D341Med (cell line): ENCODE measurements at places on chromosomes 3 and 15.

DNA sequence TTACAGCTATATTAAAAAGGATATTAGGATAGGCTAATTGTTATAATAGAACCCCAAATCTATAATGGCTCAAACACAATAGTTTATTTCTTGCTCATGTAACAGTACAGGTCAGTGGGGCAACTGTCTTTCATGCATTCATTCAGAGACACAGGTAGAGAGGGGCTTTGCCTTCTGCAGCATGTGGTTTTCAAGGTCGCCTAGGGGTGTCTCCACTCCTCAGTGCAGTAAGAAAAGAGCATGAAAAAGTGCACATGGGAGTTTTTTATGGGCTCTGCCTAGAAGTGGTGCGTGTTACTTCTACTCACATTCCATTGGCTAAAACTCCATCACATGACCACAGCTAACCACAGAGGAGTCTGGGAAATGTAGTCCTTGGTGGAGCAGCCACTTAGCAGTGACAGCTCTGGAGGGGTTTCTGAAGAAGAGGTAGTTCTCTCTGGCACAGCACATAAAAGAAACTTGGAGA is 1.8 kb downstream of the ZBTB38 start:
- peak; percentile 70 for DNase-seq

DNA sequence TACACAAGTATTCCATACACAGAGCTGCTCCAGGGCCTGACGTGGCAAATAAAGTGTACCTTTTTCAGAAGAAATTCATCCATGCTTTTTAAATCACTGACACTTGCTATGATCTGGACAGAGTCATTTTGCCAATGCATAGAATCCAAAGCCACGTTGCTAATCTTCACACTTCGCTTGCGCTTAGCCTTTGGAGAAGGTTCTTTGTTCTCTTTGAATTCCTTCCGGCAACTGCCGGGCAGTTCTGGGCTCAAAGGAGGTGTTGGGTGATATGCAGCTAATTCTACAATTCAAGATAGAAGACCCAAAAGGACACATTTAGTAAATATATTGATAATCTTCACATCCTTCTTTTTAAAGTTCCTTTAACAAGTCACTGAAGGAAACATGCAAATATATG is 69.9 kb downstream of the NR2E3 start:
- DNase-seq = no peak

- no peak for DNase-seq
Measured at GRCh38 chr3:50606596-50606995, 5.0 kb downstream of the CISH start.

DNA sequence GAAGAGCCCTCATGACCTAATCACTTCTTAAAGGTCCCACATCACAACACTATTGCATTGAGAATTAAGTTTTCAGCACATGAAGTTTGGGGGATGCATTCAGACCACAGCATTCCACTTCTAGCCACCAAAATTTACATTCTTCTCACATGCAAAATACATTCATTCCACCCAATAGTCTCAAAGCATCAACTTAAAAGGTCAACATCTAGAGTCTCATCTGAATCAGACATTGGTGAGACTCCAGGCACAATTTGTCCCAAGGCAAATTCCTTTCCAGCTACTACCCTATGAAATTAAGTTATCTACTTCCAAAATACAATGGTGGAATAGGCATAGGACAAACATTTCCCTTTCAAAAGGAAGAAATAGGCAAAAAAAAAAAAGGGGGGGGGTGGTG is 64.9 kb downstream of the PLSCR2 start:
- no peak for DNase-seq

DNA sequence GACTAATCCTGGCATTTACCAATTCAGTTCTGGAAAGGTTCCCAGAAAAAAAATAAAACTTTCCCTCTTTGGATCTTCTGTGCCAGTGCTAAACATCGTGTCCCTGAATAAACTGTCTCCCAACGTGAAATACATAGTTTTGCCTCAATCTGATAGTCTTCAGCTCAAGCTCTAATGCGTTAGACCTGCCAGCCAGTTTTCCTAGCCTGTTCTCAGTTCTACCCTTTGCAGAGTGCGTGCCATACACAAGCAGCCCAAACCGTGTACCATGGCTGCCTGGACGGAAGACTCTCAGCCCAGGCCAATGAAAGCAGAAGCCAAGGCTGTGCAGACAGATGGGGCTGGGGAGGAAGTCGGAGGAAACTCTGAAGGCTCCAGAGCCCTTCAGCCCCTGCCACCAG is 11.4 kb upstream of the OCA2 start:
- DNase-seq = peak; percentile 82

DNA sequence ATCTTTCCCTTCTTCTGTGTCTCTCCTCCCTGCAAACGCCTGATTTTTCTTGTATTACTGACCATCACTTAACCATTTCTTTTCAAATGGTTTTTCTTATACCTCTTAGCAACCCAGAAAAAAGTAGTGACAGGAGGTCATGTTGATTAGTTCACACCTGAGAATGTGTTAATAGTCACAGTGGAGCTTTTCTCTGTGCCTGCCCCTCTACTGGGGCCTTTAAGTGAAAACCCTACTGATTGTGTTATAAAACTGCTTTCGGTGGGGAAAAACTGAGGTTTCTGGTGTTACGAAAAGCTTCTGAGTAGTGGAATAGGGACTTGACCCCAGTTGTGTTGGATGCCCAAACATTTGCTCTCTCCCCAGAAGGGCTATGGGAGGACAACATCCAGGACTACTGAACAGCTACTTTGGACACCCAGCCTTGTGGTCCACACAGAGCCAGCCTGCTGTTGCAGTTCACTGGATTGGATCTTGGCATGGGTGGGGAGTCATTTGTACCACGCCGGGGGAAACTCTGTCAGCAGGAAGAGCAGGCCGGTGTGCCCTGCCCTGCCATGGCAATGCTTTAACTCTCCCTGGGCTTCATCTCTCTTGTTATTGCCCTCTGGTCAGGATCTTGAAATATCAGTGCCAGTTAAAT is 10.3 kb downstream of the GPR87 start:
- no peak for DNase-seq

DNA sequence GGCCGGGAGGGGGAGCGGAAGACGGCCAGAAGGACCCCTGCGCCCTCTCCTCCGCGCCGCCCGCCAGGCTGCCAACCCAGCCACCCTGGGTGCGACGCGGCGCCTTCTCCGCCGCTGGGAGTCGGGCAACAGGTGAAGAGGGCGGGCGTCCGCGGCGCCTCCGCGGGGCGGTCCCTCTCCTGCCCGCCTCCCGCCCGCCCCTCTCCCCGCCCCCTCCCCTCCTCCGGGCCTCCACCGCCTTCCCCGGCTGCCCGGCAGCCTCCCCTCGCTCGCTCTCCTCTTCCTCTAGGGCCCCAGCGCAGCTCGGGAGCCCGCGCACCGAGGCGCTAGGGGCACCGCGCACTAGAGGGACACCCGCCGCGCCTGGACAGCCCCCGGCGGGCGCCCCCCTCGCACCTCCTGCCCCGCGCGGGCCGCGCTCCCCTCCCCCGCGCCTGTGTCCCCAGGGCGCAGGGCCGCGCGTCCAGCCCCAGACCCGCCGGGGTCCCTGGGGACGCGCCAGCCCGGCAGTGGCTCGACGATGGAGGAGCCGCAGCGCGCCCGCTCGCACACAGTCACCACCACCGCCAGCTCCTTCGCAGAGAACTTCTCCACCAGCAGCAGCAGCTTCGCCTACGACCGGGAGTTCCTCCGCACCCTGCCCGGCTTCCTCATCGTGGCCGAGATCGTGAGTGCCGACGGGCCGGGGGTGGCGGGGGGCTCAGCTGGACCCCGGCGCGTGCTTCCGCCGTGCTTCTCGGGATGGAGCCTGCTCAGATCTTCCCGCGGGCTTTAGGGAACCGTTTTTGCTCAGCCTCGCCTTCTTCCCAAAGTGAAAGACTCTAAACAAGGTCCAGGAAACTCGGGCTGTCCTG is at the start of gene CMTM8:
TSS of gene CMTM8 (plus strand) at position 228 of the 854 bp plus-strand sequence. CDS start at position 521, 293 bp downstream.
- peak; percentile 94 for DNase-seq

- DNase-seq = no peak
Measured at GRCh38 chr3:174949523-174949922, 90.4 kb downstream of the NAALADL2 start.

DNA sequence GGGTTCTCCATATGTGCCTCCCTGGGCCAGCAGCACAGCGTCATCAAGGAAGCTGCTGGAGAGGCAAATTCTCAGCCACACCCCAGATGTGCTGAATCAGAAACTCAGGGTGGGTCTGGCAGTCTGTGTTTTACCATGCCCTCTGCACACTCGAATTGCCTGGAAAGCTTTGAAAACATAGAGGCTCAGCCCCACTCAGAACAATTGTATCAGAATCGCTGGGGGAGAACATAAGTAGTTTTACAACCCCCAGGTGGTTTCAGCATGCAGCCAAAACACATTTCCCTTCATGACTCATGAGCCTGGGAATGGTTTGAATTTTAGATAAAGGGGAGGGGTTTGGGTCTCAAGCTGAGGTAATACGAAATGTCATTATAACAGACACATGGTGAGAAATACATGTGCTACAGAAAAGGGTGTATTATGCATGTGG is 9.6 kb downstream of the TGM4 start:
- DNase-seq = no peak

GRCh38 chr3:169558371-169558770 is 105.1 kb downstream of the MECOM start:
- DNase-seq = no peak

- DNase-seq = no peak
Measured at GRCh38 chr15:76791511-76791910, 113.6 kb downstream of the SCAPER start.

DNA sequence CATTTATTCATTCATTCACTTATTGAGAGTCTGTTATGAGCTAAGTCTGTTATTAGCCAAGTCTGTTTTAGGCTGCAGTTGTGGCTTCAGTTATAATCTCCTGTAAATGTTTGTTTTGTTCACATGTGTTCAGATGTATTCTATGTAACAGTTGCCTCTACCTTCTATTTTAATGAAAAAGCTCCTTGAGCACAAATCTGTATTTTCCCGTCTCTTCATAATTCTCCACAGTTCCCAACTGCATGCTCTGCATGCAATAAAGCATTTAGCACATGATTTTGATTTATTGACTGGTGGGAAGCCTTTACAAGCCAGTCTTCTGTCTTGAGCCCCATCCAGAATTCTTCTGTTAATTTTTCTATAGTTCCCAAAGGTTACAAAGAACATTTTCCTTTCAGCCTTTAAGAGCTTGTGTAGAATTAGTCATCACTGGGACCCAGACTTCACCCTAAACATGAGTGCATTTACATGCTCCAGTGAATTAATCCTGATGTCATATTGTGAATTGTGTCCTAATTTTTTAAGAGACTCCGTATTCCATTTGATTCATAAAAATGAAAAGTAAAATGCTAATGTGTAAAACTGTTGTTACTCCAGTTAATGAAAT is 122.3 kb upstream of the NR2E3 start:
- DNase-seq = no peak

DNA sequence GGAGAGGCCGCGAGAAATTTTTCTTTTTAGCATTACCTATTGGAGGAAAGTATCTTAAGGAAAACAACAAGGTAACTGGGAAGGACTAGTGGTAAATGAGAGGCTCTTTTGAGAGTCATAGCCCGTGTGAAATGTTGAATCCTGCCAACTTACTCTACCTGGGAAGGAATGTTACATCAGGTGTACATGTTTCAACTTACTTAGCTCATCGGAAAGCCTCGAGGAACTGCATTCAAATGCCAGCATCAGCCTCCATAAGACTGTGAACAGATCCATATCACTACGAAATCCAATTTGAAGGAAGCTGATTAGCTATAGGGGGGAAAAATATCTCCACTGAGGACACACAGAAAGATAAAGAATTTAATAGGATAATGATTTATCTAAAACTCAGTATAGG is 72.3 kb upstream of the PDZRN3 start:
- DNase-seq = no peak

GRCh38 chr15:73325191-73325861 is 43.4 kb downstream of the HCN4 start:
- DNase-seq = peak; percentile 68

DNA sequence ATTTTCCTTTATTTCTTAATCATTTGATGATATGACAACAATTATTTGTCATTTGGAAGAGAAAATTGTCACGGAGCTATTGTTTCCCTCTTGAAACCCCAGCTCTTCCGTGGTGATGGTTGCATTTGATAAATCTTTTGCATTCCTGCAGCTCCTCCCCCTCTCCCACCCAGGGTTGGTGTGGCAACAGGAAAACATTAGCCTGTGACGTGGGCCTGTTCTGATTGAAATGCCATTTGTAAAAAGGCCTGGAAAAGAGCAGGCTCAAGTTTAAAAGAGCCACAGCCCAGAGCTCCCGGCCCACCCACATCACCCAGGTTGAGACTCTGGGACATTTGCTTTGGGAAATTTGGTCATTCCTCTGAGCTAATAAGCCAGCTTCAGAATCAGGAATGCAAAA is 282.5 kb downstream of the RPLP1 start:
- no peak for DNase-seq

DNA sequence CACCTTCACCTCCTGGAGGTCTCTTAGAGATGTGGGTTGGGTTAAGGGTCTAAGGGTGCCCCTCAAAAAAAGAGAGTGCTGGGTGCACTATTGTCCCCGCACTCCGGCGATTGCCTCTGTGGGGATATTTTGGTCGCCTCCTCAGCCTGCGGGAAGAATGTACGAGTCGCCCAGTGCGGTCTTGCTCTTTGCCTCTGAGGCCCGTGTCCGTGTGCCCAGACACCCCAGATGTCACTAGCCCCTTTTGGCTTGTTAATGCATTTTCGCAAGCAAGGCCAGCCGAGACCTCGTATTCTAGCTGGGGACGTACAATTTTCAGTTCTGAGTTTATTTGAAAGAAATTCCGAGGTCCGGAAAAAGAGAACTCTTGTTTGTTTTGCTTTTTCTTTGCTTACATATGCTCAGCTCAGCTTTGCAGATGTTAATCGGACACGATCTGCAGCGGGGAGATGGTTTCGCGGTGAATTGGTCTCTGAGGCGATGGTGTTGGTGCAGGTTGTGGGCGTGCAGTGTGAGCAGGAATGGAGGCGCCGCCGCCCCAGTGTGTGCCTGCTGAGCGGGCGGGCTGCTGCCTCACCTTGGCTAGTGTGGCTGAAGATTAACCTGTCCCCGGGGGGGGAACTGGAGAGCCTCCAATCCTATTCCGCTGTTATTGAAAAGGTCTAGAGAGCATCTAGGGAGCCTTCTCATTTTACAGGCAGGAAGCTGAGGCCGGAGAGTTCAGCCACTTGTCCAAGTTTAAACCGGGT is 1.4 kb downstream of the ST6GAL1 start:
- DNase-seq = peak; percentile 56

DNA sequence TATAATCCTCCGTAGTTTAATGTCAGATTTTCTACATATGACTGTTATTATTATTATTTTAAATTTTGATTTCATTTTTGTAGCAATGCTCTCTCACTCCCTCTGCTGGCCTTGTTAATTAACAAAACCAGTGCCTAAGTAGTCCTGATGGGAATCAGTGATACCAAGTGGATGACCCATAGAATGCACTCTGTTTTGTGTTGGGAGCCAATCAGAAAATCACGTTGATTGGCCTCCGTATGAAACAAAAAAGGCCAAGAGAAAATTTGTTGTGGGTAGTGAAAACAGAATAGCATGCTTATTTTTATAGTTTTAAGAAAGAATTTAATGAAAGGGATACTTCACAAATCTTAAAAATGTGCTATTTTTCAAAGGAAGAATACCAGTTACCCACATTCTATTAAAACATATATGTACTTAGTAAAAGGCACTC is 34.4 kb upstream of the MEIS2 start:
- peak; percentile 34 for DNase-seq
